ENCODE measurements at places on chromosomes 13 and 19.
A peak's percentile ranks its signal among the peaks of the same experiment; 100 is the strongest.

DNA sequence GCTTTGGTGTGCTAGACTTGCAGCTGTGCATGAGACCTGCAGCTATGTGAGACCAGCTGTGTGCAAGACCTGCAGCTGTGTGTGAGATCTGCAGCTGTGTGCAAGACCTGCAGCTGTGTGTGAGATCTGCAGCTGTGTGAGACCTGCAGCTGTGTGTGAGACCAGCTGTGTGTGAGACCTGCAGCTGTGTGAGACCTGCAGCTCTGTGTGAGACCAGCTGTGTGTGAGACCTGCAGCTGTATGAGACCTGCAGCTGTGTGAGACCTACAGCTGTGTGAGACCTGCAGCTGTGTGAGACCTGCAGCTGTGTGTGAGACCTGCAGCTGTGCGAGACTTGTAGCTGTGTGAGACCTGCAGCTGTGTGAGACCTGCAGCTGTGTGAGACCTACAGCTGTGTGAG is 6.7 kb upstream of the DCUN1D2 start:
- no peak overlapping the region for H3K4me3 ChIP-seq
- H3K36me3 ChIP-seq = peaks cover 21% of the 10 kb centered on the region
- H3K27me3 ChIP-seq = no peaks in the 10 kb centered on the region
- no peak overlapping the region for H3K27ac ChIP-seq
- peaks cover 4% of the 10 kb centered on the region for H3K4me1 ChIP-seq

GRCh38 chr13:51993713-51994112 is 17.5 kb downstream of the ATP7B start:
- H3K4me3 ChIP-seq = no peak overlapping the region
- no peaks in the 10 kb centered on the region for H3K27me3 ChIP-seq
- H3K4me1 ChIP-seq = peaks cover 5% of the 10 kb centered on the region
- no peaks in the 10 kb centered on the region for H3K36me3 ChIP-seq
- DNase-seq = no peak
- no peak overlapping the region for H3K27ac ChIP-seq

- H3K4me1 ChIP-seq = peaks cover 3% of the 10 kb centered on the region
- no peak overlapping the region for H3K4me3 ChIP-seq
- no peak overlapping the region for H3K27ac ChIP-seq
- DNase-seq = no peak
- H3K27me3 ChIP-seq = no peaks in the 10 kb centered on the region
Observed at GRCh38 chr13:48493066-48493765, 39.7 kb downstream of the RCBTB2 start.

DNA sequence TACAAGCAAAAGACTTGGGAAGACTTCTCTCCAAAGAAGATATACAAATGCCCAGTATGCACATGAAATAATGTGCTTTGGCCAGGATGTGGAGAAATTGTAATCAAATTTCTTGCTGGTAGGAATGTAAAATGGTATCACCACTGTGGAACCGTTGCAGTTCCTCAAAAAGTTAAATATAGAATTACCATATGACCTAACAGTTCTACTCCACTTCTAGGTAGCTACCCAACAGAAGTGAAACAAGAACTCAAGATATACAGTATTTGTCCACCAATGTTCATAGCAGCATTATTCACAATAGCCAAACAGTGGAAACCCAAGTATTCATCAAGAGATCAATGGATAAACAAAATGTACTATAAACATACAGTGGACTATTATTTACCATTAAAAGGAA is 95.0 kb upstream of the KLF5 start:
- DNase-seq = no peak
- no peak overlapping the region for H3K4me3 ChIP-seq
- peaks cover 2% of the 10 kb centered on the region for H3K4me1 ChIP-seq
- H3K27ac ChIP-seq = no peak overlapping the region
- no peaks in the 10 kb centered on the region for H3K27me3 ChIP-seq

DNA sequence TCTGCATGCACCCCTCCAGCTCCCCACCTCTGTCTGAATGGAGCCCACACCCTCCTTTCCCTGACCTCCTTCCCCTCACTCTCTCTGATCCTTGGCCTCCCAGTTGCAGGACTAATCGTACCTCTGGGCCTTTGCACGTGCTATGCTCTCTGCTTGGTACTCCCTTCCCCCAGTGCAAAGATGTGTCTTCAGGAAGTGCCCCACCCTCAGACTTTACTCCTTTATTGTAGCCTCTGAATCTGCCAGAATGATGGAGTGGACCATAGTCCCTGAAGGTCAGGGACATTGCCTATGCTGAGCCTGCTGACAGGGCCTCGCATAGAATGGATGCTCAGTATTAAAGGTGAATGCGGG is 1.3 kb upstream of the JUND start:
- H3K36me3 ChIP-seq = peaks cover 19% of the 10 kb centered on the region
- no peaks in the 10 kb centered on the region for H3K4me1 ChIP-seq
- no peaks in the 10 kb centered on the region for H3K27me3 ChIP-seq
- DNase-seq = no peak
- H3K4me3 ChIP-seq = peak overlapping the region; percentile 71

- DNase-seq = peak; percentile 99
- no peak within 1 kb of the TSS for H3K27ac ChIP-seq
- H3K27me3 ChIP-seq = no peaks in the 10 kb centered on the region
- peaks cover 32% of the 10 kb centered on the region for H3K36me3 ChIP-seq
- H3K4me3 ChIP-seq = peak within 1 kb of the TSS; percentile 98
Observed at GRCh38 chr19:45792470-45793177, at the start of gene DMWD. TSS of gene DMWD (minus strand) at chr19:45792845. CDS start at chr19:45792756, 89 bp downstream.

DNA sequence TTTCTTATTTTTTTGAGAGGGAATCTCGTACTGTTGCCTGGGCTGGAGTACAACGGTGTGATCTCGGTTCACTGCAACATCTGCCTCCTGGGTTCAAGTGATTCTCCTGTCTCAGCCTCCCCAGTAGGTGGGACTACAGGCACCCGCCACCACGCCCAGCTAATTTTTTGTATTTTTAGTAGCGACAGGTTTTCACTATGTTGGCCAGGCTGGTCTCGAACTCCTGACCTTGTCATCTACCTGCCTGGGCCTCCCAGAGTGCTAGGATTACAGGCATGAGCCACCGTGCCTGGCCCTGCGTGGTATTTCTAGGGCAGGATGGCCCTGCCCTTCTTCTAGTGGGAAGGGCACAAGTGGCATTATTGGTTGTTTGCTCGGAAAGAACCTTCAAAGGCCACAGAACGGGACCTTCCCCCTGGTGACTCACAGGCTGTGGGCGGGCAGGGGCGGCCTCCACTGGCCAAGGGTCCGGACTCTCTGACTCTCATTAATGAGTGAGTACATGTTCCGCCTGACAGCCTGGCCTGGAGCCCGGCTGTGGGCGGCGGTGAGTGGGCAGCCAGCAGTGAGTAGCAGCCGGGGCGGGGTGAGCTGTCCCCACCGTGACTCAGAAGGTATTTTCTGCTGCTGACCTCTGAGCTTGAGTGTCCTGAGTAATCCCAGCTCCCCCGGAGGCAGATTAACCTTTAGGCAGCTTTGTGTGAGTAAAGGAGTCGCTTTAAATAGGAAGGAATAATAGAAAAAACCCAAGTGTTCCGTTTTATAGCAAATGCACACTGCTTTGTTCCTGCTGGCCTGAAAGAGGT is 5.1 kb downstream of the DOT1L start:
- peaks cover 9% of the 10 kb centered on the region for H3K4me1 ChIP-seq
- peaks cover under 1% of the 10 kb centered on the region for H3K36me3 ChIP-seq
- DNase-seq = peak; percentile 56
- no peak overlapping the region for H3K27ac ChIP-seq
- no peaks in the 10 kb centered on the region for H3K27me3 ChIP-seq

DNA sequence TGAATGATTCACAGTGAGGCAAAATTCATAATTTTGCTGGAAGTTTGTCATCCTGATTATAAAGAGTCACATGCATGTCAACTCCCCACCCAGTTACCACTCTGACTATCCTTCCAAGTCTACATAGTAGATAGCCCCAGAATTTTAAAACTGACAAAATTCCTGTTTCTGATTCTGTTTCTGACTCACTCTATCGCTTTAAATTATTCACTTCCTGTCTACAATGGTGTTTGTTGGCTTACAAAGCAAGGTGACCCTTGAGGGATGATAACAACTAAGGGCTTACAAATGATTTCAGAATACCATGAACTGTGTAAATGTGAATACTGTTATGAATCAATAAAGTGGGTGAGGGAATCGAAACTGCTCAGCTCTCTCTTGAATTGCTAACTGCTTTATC is 98.7 kb upstream of the KL start:
- DNase-seq = no peak
- no peak overlapping the region for H3K4me3 ChIP-seq
- H3K36me3 ChIP-seq = peaks cover 4% of the 10 kb centered on the region
- no peaks in the 10 kb centered on the region for H3K27me3 ChIP-seq
- no peak overlapping the region for H3K27ac ChIP-seq

DNA sequence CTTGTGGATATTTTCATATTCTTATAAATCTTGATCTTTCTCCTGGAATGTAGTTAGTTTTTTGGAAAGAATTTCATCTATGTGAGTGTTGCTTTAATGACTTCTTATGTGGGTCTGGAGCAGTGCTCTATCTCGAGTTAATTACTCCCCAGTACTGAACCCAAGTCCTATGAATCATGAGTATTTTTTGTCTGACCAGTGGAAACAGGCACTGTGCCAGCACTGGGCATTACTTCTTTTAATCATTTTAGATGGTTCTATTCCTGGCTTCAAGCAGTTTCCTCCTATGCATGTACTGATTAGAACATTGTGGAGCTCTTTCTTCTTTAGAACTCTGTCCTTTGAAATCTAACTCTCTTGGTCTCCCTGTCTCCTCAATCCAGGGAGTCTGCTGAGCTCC is 466.3 kb downstream of the PCDH17 start:
- no peaks in the 10 kb centered on the region for H3K4me1 ChIP-seq
- H3K27ac ChIP-seq = no peak overlapping the region
- no peak for DNase-seq
- no peaks in the 10 kb centered on the region for H3K27me3 ChIP-seq
- H3K36me3 ChIP-seq = no peaks in the 10 kb centered on the region

GRCh38 chr13:113581871-113582270 is 2.7 kb upstream of the TFDP1 start:
- H3K4me1 ChIP-seq = peaks cover 3% of the 10 kb centered on the region
- H3K27ac ChIP-seq = no peak overlapping the region
- no peak overlapping the region for H3K4me3 ChIP-seq
- DNase-seq = peak; percentile 10
- H3K36me3 ChIP-seq = peaks cover 9% of the 10 kb centered on the region

- H3K27me3 ChIP-seq = no peaks in the 10 kb centered on the region
- DNase-seq = no peak
- no peak overlapping the region for H3K4me3 ChIP-seq
- no peaks in the 10 kb centered on the region for H3K4me1 ChIP-seq
- H3K27ac ChIP-seq = no peak overlapping the region
Observed at GRCh38 chr13:22127277-22128164, 456.6 kb downstream of the FGF9 start.

GRCh38 chr13:26583662-26584061 is 26.2 kb downstream of the WASF3 start:
- DNase-seq = no peak
- peaks cover 6% of the 10 kb centered on the region for H3K4me1 ChIP-seq
- peak overlapping the region; percentile 38 for H3K4me3 ChIP-seq
- peaks cover under 1% of the 10 kb centered on the region for H3K36me3 ChIP-seq

- H3K27me3 ChIP-seq = no peaks in the 10 kb centered on the region
- H3K27ac ChIP-seq = no peak overlapping the region
Observed at GRCh38 chr19:19513682-19514081, 1.7 kb downstream of the TSSK6 start.

DNA sequence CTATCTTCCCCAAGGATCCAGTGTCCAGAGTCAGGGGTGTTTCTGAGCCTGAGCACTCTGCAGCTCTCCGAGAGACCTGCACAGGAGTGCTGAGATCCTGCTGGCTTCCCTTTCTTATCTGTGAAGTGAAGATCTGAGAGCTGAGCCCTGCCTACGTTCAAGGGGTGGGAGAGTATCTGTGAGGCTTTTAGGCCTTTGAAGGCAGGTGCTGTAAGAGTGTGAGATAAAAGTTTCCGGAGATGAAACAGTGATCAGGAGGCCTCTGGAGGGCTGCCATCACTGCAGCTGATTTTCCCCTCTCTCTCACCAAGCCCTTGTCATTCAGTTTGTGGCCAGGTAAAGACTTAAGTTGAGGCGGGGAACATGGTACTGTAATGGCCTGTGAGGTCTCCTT is 83.1 kb downstream of the AKAP11 start:
- no peaks in the 10 kb centered on the region for H3K4me1 ChIP-seq
- no peaks in the 10 kb centered on the region for H3K36me3 ChIP-seq
- no peak overlapping the region for H3K4me3 ChIP-seq

DNA sequence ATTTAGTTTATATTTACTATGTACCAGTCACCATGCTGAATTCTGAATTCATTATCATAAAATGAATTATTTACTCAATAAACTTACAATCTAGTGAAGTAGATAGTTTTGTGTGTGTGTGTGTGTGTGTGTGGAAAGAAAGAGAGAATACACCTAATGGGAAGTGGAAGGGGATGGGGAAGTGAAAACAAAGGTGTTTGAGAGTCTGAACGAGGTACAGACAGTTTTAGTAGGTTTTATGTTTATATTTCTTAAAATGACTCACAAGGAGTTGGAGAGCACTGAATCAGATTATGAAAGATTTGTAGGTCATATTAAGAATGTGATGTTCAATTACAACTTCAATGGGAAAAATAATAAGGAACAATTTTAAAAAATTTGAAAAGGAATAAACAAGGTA is 1753.0 kb downstream of the SLITRK1 start:
- no peak for DNase-seq
- H3K27me3 ChIP-seq = no peaks in the 10 kb centered on the region
- no peaks in the 10 kb centered on the region for H3K4me1 ChIP-seq
- no peaks in the 10 kb centered on the region for H3K36me3 ChIP-seq
- no peak overlapping the region for H3K4me3 ChIP-seq
- no peak overlapping the region for H3K27ac ChIP-seq

DNA sequence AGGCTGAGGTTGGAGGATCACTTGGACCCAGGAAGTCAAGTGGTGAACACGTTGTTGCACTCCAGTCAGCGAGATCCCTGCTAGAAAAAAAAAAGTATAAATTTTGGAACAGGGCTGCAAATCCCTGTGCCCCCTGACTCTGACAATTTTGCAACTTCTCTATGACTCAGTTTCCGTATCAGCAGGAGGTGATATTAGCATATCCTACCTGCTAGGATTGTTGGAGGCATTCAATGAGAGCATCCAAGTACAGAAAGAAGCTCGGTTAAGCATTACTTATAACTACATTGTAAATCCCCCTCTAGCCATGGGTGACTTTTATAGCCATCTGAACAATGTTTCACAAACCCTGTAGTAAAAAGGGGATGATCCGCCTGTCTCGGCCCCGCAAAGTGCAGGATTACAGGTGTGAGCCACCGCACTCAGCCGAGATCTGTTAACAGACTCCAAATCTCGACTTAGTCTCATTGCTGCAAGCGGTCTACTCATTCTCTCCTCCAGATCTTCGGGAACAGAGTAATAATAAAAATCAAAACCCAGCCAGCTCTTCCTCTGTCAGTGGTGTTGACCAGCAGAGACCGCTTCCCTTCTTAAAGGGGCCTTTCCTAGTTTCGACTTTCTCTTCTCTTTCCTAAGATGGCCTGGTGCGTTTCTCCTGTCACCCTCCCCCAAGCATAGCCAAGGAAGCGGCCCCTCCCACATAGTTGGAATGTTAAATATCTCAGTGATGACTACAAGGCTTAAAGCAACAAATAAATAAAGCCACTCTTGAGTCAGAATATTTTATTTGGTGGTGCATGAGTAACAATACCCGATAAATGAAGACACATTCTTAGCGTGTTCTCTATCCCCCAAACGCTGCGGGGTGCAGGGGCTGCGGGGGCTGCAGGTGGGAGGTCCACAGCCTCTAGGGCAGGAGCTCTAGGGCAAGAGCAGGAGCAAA is 10.3 kb upstream of the BICRA start:
- peak overlapping the region; percentile 93 for H3K27ac ChIP-seq
- peak; percentile 78 for DNase-seq
- no peaks in the 10 kb centered on the region for H3K36me3 ChIP-seq
- peak overlapping the region; percentile 89 for H3K4me3 ChIP-seq
- no peaks in the 10 kb centered on the region for H3K27me3 ChIP-seq

- no peaks in the 10 kb centered on the region for H3K27me3 ChIP-seq
- H3K4me1 ChIP-seq = no peaks in the 10 kb centered on the region
- H3K4me3 ChIP-seq = no peak overlapping the region
- no peak overlapping the region for H3K27ac ChIP-seq
- peak; percentile 56 for DNase-seq
Observed at GRCh38 chr19:16527971-16528521, 14.2 kb downstream of the CHERP start.
